ENCODE measurements at places on chromosomes 2 and 18. TPM values are rescaled to one million over a fixed set of nuclear protein-coding genes. Genes with fewer than 3 reads are reported as not detected.

DNA sequence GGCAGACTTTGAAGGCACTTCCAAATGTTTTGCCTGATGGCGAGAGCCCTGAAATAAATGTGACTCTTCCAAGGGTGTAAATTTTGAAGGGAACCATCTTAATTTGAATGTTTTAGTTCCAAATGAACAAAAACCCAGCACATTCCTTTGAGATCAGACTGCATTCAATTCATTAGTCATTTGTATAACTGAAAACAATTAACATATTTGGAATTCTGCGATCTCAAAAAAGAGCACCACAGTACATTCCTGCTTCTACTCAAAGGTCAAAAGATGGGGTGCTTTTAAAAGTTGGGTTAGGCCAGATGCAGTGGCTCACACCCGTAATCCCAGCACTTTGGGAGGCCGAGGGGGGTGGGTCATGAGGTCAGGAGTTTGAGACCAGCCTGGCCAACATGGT, 38.2 kb upstream of the CHRNA1 start:
- DNase-seq, result no peak
- no peak overlapping the region for H3K4me3 ChIP-seq
- H3K36me3 ChIP-seq, result no peaks in the 10 kb centered on the region
- no peak overlapping the region for H3K27ac ChIP-seq
- no peaks in the 10 kb centered on the region for H3K27me3 ChIP-seq
- no peaks in the 10 kb centered on the region for H3K4me1 ChIP-seq

GRCh38 chr18:37299471-37300304, 265.9 kb downstream of the CELF4 start:
- no peak for DNase-seq
- no peaks in the 10 kb centered on the region for H3K27me3 ChIP-seq
- H3K27ac ChIP-seq, result no peak overlapping the region
- H3K36me3 ChIP-seq, result no peaks in the 10 kb centered on the region

Gene CCDC74B
- not detected for polyA plus RNA-seq

Gene SDC1
- not detected for polyA plus RNA-seq

Gene LHCGR
- not detected for polyA plus RNA-seq

All from immature natural killer cell (primary cell).